Right ventricle myocardium superior (tissue), 1 donor: ENCODE measurements at places on chromosomes 4 and X. TPM values are rescaled to one million over a fixed set of nuclear protein-coding genes. Genes with fewer than 3 reads are reported as not detected.
A peak's percentile ranks its signal among the peaks of the same experiment; 100 is the strongest.

DNA sequence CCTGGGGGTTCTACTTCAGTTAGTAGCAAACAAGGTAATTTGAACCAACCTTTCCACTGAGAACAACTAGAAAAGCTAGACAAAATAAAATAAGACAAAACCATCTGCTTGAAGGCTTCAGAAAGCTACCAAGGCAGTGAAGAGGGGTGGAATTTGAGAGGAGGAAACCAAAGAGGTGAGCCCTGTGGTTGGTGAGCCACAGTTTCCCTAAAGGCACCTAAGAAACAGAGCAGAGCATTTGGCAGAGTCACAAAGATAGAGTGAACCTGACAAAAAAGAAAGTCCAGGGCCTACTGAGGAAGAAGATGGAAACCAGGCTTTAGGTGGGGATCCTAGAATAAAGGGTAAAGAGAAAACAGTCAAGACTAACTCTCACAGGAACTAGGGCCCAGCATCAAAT is 44.3 kb downstream of the CHST7 start:
- DNase-seq: no peak

- peak; percentile 74 for DNase-seq
These were observed 53.8 kb downstream of the ZFYVE28 start for GRCh38 chr4:2364654-2365053.

GRCh38 chr4:74057588-74057987 is 19.1 kb upstream of the CXCL3 start:
- DNase-seq: no peak

COQ2 gene
- total RNA-seq: 23.7 TPM

NR3C2 gene
- total RNA-seq: 24.7 TPM
